ENCODE measurements at places on chromosomes 11 and 22.

- no peak for DNase-seq
These were observed 6.1 kb downstream of the SWAP70 start for GRCh38 chr11:9669954-9670353.

GRCh38 chr11:123219066-123219690, 24.1 kb upstream of the CLMP start:
- no peak for DNase-seq

- peak; percentile 56 for DNase-seq
These were observed 6.7 kb upstream of the MCAM start for GRCh38 chr11:119323532-119324033.

DNA sequence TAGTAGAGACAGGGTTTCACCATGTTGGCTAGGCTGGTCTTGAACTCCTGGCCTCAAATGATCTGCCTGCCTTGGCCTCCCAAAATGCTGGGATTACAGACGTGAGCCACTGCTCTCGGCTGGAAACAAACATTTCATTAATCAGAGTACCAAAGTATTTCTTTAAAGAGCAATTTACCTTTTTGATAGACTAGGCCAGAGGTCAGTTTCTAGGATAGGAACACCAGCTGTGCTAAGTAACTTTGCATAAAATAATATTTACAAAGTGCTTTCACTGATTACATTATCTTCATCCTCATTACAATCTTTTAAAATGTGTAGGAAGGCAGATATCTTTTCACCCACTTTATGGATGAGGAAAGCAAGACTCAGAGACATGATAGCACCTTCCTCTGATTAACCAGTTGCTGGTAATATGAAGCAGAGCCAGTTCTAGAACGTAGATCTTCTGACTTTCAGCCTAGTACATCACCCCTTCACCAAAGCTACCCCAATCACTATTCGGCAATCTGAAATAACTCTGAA, 355.2 kb downstream of the SOX6 start:
- no peak for DNase-seq

DNA sequence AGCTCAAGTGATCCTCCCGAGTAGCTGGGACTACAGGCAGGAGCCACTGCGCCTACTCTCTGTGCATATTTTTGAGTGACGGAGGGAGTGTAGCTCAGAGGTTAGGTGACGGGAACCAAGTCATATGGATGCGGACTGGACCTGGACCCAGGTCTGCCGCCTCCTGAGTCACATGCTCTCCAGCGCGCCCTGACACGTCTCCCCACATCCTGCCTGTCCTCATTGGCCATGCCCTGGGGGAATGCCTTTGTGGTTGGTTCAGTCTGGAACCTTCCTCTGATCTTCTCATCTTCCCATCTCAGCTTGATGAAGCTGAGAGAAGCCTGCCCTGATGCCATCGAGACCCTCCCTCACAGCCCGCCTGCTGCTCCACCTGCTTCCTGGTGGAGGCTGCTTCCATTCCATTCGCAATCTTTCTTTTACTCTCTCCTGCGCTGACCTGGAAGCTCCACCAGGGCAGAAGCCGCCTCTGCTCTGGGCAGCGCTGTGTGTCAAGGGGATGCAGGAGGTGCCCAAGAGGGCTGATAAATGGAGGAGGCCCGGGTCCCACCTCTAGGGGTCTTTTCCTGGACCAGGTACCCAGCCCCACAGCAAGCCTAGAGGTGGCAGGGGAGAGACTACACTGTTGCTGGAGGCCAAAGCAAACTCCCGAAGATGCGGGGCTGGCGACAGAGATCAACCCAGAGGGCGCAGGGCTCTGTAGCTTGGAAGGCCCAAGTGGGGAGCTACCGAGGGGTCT, 13.9 kb upstream of the BAIAP2L2 start:
- DNase-seq: no peak

DNA sequence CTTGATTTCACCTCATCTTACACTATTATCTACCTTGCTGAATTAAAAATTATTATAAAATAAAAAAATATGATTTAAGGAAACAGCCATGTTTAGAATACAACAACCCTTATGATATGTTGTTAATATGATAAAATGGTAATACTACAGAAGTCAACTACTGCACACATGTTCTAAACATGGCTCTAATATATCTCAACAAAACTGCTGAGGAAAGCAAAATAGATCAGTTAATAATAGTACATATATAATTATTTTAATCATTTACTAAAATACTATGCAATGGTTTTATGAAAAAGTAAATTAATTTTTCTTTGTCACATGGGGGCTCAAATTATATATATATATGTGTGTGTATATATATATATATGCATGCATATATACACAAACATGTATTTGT, 57.7 kb downstream of the EIF3M start:
- no peak for DNase-seq

GRCh38 chr11:34475656-34476055, 36.9 kb downstream of the CAT start:
- DNase-seq: no peak

GRCh38 chr11:66336234-66337102, at the start of gene RIN1:
RIN1 (minus strand) TSS chr11:66336434; CDS start chr11:66336402, 32 bp downstream.
- no peak for DNase-seq

GRCh38 chr11:8096575-8096974, 15.6 kb downstream of the TUB start:
- DNase-seq: no peak

DNA sequence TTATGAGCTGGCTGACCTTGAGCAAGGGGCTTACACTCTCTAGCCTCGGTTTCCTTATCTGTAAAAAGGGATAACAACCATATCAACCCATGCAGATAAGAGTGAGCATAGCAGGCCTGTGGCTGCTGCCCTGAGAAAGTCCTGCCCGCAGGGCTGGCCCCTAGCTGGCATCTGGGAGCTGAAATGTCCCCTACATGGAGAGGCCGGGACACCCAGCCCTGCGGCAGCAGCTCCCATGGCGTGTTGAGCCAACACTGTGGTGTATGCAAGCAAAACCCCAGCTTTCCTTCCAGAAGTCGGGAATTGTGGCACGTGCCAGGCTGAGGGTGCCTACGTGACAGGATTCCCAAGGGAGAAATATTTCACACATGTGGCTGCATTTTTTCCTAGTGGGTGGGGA, 358.9 kb downstream of the CTTN start:
- DNase-seq: no peak

DNA sequence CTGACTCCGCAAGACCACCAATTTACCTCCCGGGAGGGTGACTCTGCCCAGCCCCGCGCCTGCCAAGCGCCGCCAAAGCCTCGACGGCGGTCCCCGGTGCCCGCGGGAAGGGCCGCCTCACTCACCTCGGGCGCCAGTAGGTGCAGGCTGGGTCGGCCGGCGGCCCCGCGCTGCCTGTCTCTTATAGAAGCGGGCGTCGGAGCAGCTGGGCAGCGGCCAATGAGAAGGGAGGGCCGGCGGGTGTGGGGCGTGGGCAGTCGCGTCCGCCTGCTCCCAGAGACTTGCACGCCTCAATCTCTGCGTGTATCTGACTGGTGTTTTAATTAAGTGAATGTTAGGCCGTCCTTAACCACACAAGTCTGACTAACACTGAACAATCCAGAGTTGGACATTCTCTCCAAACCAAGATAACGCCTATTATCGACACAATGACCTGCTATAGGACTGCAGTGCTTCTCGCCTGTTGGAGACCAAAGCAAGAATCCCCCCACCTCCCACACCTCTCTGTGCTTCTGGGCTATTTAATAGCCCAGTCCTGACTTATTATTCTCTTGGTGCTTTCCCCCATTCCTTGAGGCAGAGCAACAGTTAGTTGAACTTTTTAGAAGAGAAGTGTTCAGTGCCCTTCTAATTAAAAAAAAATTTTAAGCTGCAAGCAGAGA, at the start of gene TPH1:
Gene TPH1, minus strand, starts transcription at position 154 of the 662 bp plus-strand sequence. CDS start 5,507 bp downstream, outside the sequence.
- no peak for DNase-seq

GRCh38 chr11:10975287-10975721, 117.5 kb upstream of the ZBED5 start:
- peak; percentile 75 for DNase-seq

DNA sequence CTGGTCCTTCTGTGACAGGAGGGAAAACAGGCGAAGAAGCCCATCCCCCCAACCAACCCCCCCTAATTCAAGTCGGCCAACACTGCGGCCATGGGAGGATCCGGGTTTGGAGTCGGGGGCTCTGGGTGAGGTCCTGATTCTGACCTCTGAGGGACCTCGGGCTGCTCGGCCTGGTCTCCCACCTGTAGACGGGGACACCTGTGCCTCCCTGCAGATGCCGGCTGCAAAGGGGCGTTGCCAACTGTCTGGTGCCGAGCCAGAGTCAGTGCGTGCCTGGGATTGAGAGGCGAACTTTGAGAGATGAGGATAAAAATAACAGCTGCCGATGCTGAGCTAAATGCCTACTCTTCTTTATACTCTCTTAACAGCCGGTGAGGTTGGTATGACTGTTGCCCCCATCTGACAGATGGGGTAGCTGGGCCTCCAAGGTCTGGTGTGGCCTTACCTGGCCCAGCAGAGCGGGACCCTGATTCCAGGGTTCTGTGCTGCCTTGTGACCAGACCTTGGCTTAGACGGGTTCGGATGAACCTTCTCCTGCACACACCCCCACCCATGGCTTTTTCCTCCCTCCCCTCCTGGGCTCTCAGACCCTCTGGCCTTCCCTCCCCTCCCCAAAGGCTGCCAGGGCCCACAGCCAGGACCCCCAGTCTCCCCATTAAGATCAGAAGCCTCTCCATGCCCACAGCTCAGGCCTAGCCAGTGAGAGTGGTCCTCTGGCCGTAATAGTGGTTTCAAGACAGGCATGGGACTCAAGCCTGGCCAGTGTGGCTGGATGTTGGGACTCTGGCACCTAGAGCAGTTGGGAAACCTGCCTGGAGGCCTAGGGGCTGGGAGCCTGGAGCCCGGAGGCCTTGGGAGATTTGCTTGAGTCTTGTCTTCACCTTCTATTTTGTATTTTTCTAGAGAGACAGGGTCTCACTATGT, 41.7 kb downstream of the KCNJ4 start:
- DNase-seq: no peak

DNA sequence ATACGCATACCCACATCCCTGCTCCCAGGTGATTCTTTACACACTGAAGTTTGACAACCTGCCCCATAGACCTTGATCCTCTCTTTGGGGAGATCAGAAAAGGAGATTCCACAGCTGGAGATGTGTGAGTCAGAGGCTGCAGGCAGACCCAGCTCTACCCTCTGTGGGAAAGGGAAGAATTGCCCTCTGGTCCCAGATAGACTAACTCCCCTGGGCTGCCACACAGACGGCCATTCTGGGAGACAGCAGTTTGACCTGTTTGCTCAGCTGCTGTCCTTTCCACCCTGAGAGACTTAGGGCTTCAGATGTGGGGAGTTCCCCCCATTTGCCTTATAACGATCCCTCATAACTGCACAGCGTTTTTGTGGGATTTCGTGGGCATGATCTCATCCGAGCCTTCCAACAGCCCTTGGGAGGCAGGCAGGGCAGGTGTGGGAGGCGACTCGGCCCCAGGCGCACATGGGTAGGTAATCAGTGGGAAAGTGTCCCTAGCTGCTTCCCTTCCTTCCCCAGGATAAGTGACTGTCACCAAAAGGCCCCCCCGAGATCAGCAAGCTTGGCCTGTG, 14.1 kb downstream of the FAM83F start:
- DNase-seq: no peak

DNA sequence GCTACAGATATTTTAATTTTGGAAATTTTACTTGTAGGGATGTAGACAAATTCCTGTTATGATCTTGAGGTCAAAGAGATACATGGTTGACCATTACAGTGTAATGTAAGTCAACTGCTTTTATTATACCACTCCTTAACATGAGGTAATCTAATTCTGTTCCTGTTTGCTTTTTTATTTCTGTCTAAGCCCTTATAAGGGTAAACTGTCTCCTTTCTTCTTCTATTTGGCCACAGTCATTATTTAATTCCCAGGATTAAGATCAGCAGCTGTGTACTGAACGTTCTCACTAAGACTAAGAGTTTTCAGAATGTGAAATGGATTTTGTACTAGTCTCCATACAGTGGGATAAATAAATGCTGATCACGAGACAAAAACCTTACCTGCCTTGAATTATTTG, 32.8 kb downstream of the C2CD3 start:
- DNase-seq: no peak

DNA sequence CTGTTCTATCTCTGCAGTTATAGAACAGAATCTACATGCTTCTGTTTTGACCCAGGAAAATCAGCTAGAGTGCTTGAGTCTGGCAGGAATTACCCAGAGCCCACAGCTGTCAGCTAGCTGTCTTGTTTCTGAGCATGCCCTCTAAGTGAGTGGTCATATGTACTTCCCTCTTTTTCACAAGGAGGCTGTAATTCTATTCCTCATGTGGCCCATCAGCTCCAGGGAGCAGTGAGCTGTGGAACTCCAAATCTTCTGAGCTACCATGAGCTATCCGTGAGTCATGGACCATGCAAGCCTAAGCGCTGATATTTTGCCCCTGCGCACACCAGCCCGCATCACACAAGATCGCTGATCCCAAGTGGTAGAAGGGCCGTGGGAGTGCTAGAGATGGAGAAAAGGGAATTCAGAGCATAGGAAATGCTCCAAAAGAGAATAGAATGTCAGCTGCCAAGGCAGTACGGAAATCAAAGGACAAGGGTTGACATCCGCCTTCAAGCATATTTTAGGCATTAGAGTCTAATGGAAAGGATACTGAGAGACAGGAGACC, 5.4 kb downstream of the FJX1 start:
- no peak for DNase-seq

DNA sequence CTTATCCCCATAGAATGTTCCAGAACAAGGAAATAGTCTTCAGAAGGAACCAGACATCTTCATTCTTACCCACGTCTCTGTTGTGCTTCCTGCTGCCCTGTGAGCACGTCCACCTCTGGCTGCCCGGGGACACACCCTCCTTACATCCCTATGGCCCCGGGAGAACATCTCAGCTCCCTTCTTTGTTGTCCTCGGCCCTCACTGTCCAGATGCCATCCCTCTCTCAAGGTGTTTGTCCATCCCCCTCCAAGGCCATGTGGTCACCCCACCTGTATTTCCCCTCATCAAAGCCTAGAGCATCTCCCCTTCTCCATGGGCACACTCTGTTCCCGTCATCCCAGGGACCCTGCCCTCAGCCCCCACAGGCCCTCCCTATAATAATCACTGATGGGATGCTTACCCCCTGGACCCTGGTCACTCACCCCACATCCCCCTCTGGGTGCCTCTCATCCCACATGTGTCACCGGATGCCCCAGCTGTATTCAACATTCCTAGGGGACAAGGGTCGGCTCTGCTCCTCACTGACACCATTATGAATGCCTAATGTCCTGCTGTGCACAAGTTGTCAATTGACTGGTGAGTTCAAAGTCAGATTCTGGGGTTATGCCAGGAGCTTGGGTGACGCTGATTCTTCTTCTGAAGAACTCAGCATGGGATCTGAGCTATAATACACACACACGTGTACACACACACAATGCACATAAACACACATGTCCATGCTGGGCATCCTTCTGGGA, 28.8 kb downstream of the IGLL5 start:
- no peak for DNase-seq

DNA sequence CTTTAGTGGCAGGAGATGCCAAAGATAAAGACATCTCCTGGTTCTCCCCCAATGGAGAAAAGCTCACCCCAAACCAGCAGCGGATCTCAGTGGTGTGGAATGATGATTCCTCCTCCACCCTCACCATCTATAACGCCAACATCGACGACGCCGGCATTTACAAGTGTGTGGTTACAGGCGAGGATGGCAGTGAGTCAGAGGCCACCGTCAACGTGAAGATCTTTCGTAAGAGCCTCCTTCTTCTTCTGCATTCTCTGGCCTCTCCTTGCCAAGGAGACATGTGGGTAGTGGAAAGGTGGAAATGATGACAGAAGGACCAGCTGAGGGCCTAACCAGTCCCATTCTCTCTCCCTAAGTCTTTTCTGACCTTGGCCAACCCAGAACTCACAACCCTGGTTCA, 110.1 kb upstream of the TTC12 start:
- DNase-seq: no peak

GRCh38 chr11:125690006-125690405, 9.4 kb upstream of the ACRV1 start:
- no peak for DNase-seq
